RKO (cell line): ENCODE measurements at places on chromosomes 11 and 22.

GRCh38 chr11:56906683-56907148 is 82.0 kb upstream of the OR5AK2 start:
- DNase-seq: no peak

DNA sequence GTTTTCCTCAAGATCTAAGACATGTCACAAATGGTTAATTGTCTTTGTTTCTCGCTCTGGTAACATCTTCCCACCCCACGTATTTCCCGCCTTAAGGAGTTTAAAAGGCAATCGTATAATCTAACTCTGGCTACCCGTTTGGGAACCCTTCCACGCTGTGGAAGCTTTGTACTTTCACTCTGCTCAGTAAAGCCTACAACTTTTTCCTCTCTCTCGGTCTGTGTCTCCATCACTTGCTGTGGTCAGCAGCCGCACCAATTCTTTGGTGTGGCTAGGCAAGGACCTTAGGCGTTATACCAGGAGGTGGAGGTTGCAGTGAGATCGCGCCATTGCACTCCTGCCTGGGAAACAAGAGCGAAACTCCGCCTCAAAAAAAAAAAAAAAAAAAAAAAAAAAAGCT is 1430.1 kb downstream of the LRRC4C start:
- no peak for DNase-seq

- no peak for DNase-seq
These were observed 21.3 kb downstream of the TMEM45B start for GRCh38 chr11:129836979-129837378.

- no peak for DNase-seq
These were observed 24.4 kb downstream of the METTL15 start for GRCh38 chr11:28132548-28132947.

- DNase-seq: peak; percentile 90
These were observed 725 bp downstream of the ARHGAP42 start for GRCh38 chr11:100687630-100688395.

GRCh38 chr11:32899438-32899837 is 6.8 kb downstream of the QSER1 start:
- no peak for DNase-seq
